ENCODE measurements at places on chromosomes 5 and 9. TPM values are rescaled to one million over a fixed set of nuclear protein-coding genes. Genes with fewer than 3 reads are reported as not detected.

GRCh38 chr5:88663793-88664216 lies 219.2 kb downstream of the MEF2C start:
- DNase-seq = no peak

Gene PCDHA1
- not detected for polyA plus RNA-seq

Gene F12
- polyA plus RNA-seq = 49.8 TPM

- DNase-seq = no peak
Observed at GRCh38 chr5:17056141-17056631, 120.1 kb upstream of the MYO10 start.

Data from hepatocyte (in vitro differentiated cells).